ENCODE measurements at places on chromosomes 4 and X.
A peak's percentile ranks its signal among the peaks of the same experiment; 100 is the strongest.

GRCh38 chr4:156442912-156443311, 489.2 kb upstream of the CTSO start:
- no peak for DNase-seq

DNA sequence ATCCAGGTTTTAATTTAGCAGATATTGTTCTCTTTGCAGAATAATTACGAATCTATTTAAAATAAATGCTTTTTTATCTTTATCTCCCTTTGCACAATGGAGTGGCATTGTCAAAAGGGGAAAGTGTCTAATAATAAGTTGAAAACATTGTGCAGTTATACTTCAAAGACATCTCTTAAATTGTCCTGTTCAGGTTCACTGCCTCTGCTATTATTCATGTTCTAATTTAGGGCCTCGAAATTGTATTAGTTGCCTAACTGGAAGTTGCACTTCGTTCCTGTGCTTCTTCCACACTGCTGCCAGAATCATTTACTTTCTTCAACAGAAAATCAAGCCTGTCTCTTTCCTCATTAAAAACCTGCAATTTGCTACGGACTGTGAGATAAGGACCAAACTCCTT, 150.5 kb upstream of the SPRY1 start:
- no peak for DNase-seq

DNA sequence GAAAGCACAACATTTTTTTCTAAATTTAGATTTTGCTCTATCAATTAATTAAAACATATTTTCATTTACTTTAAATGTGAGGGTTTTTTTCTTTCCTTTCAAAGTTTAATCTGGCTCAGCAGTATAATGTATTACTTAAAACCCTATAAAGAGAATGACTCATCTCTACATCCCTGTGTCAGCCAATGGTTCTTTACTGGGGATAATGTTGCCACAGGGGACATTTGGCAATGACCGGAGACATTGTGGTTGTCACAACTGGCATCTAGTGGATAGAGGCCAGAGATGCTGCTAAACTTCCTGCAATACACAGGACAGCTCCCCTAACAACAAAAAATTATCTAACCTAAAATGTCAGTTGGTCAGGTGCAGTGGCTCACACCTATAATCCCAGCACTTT, 53.8 kb downstream of the SYNPO2 start:
- peak; percentile 51 for DNase-seq

DNA sequence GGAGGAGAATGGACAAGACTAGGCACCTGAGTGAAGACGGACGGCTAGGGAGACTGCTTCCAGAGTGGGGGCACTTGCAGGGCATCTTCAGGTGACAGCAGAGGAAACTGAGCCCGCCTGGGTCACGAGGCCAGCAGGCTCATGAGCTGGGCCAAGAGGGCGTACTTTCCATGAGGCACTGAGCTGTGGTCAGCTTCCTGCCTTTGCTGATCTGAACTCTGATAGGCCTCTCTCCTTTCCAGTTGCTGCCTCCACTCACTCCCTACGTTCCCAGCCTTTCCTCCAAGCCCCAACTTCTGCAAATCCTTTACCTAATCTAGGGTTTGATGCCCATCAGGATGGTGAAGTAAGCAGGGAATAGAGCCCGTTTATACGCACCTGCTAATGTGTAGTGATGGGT, 1.4 kb upstream of the L1CAM start:
- no peak for DNase-seq

- DNase-seq, result peak; percentile 17
These were observed 58.9 kb downstream of the PLAC1 start for GRCh38 chrX:134599184-134599914.

DNA sequence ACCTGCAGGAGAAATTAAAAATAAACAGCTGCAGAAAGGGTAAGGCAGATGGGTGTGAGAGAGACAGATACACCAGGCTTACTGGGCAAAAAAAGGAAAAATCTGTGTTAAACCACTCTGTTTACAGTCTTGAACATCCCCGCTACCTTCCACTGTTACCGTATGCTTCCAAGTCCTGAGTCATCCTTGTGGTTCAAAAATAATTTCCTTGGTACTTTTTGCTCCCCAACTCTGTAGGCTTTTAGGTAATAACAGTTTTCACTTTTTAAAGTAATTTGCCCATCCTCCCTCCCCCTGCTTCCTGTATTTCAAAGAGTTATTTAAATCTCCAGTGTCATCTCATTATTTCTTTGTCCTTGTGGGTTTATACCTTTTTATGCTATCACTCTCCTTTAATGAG, 210.1 kb upstream of the FAT4 start:
- no peak for DNase-seq

DNA sequence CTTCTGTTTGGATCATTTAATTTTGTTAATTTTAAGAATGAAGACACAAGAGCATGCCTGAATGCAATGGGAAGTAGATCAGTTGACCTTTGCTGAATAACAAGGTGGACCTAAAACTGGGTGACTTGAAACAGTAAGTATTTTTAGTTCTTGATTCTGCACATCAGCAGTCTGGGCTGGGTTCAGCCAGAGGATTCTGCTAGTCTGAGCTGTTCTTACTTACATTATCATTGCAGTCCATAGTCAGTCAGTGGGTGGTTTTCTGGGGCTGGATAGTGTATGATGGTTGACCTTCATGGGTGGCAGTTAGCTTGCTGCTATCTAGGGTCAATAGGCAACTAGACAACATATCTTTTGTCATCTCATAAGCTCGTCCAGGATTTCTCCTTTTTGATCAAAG, 91.4 kb downstream of the HS3ST1 start:
- no peak for DNase-seq

DNA sequence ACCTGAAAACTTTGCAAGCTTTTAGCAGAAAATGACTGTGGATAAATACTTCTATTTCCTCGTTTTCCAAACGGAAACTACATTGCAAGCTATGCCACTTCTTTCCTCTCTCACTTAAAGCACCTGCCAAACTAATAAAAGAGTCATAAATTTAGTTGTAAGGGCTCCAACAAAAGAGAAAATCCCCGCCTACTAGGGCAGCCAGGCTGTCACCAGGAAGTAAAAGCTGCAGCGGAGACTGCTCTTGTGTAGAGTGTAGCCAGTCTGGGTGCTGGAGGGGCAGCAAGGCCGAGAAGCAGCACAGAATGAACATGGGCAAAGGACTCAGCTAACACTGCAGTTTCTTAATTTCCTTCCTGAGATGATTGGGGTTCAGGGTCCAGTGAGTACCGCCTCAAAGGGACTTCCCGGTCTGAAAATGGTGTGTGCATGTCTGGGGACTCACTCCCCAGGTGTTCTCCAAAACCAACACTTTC, 89.3 kb upstream of the MAML3 start:
- DNase-seq, result peak; percentile 48

DNA sequence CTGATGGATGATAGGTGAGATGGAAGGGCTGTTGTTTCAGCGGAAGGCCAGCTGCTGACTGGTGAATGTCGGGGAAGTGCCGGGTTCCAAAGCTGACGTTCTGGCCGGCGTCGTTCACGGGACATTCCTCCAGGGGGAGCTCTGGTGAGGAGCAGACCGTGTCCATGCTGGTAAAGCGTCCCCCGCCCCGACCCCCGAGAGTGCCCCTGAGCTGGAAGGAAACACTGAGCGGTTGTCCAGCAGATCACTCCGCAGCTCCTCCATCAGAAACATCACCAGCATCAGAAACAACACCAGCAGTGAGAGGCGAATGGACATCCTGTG, 18.6 kb upstream of the ADRA2C start:
- no peak for DNase-seq

DNA sequence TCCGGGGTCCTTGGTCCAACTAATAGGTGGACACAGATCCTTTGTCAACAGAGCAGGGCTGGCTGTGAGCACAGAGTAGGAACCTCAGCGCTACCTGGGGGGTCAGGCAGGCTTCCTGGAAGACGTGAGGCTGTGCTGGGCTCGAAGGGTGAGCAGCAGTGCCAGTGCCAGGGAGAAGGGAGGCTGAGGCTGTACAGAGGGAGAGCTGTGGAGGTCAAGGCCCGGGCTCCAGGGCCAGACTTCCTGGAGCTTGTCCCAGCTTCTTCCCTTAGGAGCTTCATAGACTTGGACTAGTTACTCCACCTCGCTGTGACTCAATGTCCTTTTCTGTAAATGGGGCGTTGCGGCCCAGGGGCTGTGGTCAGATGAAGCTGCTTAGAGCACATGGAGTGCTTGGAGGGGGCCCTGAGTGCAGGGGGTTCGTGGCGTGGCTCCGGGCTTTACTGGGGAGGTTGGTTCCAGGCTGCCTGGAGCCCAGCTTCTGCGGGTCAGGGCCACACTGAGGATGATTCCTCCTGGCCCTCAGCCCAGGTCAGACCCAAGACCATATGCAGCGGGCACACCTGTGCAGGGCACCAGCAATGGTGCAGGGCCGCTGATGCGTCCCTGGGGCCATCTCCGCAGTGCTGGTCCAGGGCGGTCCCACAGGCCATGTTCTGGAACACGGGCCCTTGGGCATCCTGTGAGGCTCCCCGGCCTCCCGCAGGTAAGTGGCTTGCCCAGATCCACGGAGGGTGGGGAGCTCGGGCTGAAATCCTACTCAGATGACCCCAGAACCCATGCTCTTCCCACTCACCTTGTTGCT, 98.1 kb downstream of the DCTD start:
- no peak for DNase-seq

GRCh38 chr4:61205066-61205465, 4.9 kb downstream of the ADGRL3 start:
- no peak for DNase-seq

GRCh38 chr4:67939195-67939594, 24.1 kb downstream of the TMPRSS11A start:
- DNase-seq, result no peak

DNA sequence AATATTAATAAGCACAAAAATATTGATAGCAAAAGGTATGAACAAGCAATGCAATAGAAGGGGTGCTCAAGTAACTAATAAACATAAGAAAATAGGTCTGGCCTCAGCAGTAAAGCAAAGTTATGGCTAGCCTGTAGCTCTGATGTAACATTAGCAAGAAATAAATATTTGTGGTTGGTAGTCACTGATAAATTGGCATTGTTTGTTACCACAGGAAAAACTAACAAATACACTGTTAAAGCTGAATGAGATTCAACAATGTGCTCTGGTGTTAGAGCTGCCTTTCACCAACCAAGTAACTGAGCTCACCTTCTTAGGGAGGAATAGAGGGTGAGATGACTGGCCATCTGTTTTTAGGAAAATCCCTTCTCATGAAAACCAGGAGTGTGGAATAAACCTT, 71.4 kb downstream of the AREG start:
- DNase-seq, result no peak

DNA sequence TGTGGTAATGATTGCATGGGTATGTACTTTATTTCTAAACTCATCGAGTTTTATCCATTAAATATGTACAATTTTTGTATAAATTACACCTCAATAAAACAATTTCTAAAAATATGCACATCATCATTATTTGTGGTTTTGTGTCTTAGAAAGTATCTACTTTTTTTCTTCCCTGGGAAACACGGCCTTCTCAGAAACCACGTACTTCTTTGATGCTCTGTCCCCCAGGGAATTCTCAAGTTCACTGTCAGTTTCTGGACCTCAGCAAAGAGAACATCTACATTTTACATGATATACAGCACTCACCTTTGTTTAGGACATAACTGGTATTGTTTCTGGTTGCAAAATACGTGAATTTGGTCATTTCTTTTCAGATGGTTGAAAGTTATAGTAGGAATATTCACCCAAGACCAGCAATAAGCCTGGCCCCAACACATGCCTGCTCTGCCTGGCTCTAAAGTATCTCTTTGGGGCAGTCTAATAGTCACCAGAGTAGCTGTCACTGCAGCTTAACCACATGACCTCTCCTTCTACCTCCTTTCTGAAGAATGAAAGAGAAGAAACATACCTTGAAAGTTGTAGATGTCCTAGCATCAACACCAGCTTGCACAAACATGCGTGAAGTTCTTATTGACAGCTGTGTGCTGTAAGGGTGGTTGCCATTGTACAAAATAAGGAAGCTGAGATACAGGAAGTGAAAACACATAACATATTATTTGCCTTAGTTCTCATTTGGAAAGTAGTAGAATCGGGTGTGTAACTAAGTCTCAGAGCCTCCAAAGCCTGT, 48.4 kb upstream of the SPANXN4 start:
- DNase-seq, result no peak

- no peak for DNase-seq
These were observed 53.2 kb upstream of the ADRA2C start for GRCh38 chr4:3712936-3713335.

DNA sequence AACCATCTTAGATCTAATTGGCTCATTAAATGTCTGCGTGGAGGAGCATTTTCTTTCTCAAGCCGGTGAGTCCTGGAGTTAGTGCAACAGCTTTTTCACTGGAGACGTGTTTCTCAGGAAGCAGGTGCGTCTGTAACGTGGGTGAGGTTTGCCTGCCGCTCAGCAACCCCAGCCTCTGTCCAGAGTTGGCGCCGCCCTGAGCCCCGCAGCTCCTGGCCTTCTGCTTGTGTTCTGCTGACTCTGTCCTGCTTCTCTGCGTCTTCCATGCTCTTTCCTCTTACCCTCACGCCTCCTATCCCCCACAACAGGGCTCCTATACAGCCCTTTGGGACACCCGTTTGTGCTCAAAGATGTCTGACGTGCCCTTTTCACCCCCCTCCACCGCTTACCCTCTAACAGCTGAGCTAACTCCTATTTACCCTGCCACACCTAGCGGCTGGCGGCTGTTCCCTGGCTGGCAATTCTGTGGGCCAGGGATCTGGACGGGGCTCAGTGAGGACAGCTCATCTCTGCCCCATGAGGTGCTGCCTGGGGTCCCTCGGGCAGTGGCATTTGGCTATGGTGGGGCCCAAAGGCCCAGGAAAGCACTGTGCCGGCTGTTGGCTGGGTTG, 18.8 kb downstream of the DOK7 start:
- no peak for DNase-seq

DNA sequence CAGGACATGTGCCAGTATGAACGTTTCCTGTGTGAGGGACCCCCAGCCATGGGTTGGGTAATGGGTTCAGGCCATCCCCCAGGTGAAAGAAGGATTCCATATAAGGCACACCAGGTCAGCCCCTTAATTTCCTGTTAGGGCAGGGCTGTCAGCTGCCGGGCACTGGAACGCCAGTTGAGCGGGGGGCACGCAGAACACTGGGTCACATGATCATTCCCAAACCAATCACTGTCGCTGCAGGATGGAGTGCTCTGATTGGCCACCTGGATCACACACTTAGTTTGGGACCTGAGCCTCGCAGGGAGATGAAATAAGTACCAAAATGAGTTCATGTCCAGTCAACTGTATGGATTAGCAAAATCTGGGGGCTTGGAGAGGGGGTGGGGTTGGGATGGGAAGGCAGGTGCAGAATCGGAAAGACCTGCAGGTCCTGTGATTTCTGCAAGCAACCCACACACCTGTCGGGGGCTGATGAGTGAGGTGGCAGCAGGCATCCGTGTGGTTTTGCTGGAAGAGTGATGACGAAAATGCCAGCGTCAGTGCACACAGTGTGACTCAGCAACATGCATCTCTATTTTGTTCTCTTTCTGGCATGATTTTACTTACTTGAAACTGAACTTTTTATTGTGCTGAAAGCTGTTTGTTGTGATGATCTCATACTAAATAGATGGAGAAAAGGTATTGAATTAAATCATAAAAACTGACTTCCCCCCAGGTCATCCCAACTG, 32.2 kb downstream of the RNF212 start:
- peak; percentile 56 for DNase-seq

All from suppressor macrophage treated with lipopolysaccharide for 1 hour (primary cell).